Right hindlimb (tissue), 1 donor: ENCODE measurements at places on chromosomes 16 and 17.

DNA sequence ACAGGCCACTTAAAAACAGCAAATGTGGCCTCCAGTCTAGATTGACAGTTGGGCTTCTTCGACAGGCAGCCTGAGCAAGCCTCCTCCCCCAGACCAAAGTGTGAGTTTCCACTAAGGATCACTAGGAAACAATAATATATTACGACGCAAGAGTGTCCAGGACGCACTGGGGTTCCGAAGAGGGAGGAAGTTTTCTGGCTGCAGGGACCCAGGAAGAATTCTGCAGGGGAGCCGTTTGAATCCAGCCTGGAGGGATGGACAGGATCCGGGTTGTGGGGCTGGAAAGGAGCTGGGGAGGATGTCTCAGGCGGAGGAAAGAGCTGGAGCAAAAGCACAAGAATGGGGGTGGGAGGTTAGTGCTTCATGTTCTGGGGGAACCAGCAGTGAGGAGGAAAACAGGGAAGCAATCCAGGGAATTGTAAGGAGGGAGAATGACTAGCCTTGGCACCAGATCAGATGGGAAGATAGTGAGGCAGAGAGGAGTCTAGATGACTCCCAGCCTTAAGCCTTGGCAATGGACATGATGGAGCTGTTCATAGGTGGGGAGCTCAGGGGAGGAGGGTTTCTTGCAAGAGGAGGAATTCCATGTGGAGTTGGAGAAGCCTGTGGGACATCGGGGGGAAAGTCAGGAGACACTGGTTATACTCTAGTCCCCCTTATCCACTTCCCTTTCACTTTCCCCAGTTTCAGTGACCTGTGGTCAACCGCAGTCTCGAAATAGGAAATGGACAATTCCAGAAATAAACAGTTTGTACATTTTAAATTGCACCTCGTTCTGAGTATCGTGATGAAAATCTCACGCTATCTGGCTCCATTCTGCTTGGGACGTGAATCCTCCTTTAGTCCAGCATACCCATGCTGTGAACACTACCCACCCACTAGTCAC, 26.6 kb downstream of the NGFR start:
- peak; percentile 60 for DNase-seq

DNA sequence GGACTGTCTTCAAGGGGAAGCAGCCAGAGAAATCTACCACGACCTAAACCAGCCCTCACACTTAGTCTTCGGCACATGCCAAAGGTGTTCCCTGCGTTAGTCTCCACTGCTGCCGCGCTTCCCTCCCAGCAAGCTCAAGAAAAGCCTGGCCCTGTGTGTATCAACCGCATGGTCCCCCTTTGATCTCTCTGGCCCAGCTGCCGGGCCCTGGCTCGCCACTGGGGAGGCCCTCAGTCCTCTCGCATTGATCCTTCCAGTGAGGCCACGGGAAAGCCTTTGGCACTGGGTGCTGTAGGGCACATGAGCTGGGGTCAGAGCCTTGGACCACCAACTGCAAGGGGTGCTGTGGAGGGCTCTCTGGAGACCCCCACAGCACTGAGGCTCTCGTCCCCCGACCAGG, 29.6 kb upstream of the KLHDC4 start:
- DNase-seq = no peak

DNA sequence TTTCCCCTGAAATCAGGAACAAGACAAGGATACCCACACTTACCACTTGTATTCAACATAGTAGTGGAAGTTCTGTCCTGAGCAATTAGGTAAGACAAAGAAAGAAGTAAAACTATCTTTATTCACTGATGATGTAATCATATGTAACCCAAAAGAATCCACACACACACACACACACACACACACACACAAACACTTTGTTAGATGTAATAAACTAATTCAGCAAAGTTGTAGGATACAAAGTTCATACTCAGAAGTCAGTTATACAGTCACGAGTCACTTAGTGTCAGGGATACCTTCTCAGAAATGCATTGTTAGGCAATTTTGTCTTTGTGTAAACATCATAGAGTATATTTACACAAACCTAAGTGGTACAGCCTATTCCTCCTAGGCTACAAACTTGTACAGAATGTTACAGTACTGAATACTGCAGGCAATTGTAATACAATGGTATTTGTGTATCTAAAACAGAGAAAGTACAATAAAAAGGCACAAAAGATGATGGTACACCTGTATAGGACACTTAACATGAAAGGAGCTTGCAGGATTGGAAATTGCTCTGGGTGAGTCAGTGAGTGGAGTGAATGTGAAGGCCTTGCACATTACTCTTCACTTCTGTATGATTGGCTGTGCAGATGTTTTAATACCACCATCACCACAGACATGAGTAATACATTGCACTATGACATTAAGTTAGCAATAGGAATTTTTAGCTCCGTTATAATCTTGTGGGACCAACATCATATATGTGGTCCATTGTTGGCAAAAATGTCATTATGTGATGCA, 370.1 kb downstream of the ZFHX3 start:
- no peak for DNase-seq

DNA sequence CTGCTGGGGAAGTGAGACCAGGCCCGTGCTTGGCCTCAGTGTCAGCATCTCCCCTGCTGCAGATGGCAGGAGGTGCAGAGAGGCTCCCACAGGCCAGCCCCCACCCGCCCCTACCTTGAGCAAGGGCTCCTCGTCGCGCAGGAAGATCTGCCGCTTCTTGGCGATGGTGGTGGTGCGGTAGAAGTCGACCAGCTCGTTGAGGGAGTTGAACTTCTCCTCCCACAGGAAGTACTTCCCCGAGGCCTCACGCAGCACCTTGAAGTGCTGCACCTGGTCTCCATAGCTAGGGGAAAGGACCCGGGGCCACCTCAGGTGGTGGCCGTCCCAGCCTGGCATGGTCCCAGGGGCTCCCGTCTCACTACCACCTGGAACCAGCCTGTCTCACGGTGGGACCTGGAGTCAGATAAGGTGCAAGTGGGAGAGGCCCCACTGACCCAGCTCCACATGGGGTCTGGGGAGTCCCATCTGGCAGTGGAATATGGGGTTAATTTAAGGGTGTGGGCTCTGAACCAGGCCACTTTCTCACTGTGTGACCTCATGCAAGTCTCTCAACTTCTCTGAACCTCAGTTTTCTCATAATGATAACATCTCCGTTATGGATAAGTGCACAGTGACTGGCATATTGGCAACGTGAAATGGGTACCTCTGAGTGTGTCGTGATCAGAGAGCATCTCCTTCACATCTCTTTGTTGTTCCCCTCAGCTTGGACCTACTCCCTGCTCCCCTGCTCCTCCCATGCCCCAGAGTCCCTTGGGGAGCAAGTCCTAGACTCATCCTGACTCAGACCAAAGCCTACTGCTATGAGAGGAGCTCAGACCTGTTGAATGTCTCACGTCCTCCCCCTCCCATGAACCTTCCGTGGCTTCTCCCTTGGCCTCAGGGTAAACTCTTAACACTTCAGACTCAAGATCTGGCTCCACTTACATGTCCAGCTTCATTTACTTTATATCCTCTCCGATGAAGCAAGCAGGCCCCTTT, 19.8 kb upstream of the FAM83G start:
- DNase-seq = no peak

DNA sequence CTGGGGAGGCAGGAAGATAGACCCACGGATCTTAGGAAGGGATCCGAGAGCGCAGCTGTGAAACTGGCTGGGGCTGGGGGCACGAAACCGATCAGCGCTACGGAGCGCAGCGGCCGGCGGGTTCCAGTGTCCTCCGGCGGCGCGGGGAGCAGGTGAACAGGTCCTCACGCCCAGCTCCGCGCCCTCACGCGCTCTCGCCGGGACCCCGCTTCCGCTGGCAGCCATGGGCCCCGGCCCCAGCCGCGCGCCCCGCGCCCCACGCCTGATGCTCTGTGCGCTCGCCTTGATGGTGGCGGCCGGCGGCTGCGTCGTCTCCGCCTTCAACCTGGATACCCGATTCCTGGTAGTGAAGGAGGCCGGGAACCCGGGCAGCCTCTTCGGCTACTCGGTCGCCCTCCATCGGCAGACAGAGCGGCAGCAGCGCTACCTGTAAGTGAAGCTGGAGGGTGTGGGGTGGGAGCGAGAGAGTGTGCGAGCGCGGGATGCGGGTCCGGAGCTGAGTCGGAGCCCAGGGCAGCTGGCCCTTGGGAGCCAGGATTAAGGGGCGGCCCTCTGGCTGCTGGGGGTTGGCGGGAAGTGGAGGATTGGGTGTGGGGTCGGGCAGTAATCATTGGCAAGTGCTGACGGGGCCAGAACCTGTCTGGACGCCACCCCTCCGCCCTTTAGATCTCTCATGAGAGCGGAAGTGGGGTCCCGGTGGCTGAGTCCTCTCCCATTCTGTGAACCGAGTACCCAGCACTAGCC, 479 bp downstream of the ITGA3 start:
- DNase-seq = no peak
